Lung microvascular endothelial cell (primary cell): ENCODE measurements at places on chromosomes 4 and X. TPM values are rescaled to one million over a fixed set of nuclear protein-coding genes. Genes with fewer than 3 reads are reported as not detected.

- DNase-seq: no peak
These were observed 232.8 kb upstream of the RASGEF1B start for GRCh38 chr4:81704461-81704860.

DNA sequence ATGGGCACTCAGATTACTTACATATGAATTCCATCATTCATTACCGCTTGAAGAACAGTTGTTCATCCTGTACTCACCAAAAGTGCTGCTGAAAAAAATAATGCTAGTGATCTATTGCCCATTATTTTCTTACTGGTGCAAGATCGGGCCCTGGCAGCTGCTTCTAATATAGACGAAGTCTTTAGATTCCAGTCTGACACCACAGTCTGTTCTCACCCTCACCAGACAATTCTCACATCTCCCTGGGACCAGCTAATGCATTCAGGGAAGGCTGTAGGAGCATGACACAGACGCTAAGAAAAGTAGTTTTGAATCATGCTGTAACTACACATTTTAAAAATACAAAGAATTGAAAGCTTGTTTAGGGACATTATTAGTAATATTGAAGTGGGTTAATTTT lies 13.8 kb downstream of the GEMIN8 start:
- no peak for DNase-seq

- no peak for DNase-seq
These were observed 18.6 kb upstream of the SETD7 start for GRCh38 chr4:139574641-139575040.

GRCh38 chr4:121692261-121692660 lies 4.5 kb downstream of the ANXA5 start:
- DNase-seq: no peak

DNA sequence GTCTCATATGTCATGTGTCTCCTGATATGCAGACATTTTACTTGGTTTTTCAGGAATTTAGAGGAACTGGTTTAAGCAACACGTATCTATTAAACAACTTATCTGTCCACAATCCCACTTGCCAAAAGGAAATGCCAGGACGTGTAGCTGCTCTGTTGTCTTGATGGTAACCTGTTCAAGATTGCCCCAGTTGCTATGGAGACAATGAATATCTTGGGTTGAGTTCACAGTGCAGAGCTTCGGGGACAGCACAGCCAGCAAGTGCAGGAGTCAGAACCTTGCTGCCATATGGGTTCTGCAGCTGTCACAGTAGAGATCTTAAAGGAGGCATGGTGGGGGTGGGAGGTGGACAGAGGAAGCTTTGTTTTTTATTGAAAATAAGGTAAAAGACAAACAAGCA lies 28.7 kb upstream of the FAM9B start:
- DNase-seq: no peak

- DNase-seq: no peak
These were observed 45.6 kb downstream of the GABRA3 start for GRCh38 chrX:152405561-152405960.

The USP11 gene
- 25.1 and 42.9 TPM in 2 replicates for total RNA-seq

The FAM90A26 gene
- total RNA-seq: not detected in 2 replicates

The MSN gene
- 156 and 229 TPM in 2 replicates for total RNA-seq

DNA sequence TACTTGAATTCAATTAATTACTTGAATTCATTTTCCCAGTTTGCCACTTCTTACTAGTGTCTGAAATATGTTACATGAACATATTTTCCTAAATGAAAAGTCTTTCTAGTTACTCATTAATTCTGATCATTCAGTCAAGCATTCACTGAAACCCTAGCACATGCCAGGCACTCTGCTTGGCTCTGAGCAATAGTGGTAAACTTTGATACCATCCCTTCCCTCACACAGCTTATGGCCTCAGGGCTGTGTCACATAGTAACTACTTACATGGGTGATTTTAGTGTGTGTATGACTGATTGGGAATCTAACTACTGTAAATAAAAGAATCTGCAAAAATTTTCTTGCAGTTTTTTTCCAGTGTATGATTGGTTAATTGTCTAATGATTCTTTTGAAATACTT lies 32.7 kb downstream of the METAP1 start:
- no peak for DNase-seq

DNA sequence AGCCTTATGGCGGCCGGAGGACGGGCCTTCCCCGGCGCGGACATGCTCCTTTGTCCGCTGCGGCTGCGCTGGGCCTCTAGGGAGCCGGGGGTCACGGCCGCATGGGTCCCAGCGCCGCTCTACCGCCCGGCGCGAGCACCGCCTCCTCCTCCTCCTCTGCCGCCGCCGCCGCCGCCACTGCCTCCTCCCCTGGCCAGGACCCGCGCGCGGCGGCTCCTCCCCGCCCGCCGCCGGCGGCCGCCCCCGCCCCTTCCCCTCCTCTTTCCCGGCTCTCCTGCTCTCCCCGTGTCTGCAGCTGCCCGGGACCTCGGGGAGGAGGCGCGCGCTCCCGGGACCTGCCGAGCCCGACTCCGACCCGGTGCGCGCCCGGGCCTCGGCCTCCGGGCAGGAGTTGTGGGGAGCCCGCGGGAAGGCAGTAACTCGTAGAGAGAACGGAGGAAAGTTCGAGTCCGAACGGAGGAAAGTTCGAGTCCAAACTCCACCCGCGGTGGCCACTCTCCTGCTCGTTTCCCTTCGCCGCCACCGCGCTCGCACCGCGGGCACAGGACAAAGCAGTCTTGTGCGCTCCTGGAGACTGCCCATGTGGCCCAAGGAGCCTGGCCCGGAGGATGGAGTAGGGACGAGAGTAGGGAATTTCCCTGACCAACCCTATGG lies at the start of gene ADGRA3:
ADGRA3 (minus strand) TSS at position 179 of the 654 bp plus-strand sequence. CDS start 282 bp downstream, outside the sequence.
- DNase-seq: peak; percentile 71

The SHROOM4 gene
- total RNA-seq: 22.9 and 27.6 TPM in 2 replicates
